EH (cell line): ENCODE measurements at places on chromosomes 16 and 17.

DNA sequence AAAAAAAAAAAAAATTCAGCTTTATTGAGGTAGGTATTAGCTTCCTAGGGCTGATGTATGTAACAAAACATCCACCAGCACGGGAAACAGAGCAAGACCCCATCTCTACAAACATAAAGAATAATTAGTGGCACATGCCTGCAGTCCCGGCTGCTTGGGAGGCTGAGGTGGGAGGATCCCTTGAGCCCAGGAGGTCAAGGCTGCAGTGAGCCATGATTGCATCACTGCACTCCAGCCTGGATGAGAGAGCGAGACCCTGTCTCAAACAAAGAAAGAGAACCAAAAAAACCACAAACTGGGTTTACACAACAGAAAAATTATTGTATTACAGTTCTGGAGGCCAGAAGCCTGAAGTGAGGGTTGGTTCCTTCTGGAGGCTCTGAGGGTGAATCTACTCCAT is 4.0 kb upstream of the MMP25 start:
- DNase-seq: no peak

GRCh38 chr17:50406578-50406977 is 9.3 kb upstream of the LRRC59 start:
- DNase-seq: no peak

DNA sequence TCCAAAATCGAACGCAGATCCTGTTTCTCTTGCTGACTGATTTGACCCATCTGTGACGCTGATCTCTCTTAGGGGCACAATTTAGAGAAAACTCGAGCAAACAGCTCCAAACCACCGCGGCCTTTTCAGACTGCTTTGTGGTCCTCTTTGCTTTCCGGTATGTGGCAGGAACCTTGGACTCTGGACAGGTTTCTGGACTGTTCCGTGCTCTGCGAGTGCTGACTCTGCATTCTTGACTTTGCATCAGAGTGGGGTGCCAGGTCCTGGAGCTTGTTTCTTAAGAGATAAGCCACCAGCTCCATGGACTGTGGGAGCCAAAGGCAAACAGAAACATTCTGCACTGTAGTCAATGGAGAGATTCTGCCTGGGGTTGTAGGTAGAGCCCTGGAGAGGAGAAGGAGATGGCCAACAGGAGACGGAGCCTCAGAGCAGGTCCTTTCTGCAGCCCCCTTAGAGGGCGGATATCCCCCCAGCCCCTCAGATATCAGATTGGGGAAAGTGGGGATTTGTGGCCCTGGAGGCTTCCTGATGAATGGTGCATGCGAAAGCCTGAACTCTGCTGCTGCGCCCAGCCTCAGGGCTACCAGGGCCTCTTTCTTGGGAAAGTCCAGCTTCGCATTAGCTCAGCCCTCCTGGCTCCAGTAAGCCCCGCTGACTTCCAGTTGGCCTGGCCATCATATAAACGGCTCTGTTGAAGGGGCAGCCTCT is 65.6 kb downstream of the WIPI1 start:
- DNase-seq: no peak

DNA sequence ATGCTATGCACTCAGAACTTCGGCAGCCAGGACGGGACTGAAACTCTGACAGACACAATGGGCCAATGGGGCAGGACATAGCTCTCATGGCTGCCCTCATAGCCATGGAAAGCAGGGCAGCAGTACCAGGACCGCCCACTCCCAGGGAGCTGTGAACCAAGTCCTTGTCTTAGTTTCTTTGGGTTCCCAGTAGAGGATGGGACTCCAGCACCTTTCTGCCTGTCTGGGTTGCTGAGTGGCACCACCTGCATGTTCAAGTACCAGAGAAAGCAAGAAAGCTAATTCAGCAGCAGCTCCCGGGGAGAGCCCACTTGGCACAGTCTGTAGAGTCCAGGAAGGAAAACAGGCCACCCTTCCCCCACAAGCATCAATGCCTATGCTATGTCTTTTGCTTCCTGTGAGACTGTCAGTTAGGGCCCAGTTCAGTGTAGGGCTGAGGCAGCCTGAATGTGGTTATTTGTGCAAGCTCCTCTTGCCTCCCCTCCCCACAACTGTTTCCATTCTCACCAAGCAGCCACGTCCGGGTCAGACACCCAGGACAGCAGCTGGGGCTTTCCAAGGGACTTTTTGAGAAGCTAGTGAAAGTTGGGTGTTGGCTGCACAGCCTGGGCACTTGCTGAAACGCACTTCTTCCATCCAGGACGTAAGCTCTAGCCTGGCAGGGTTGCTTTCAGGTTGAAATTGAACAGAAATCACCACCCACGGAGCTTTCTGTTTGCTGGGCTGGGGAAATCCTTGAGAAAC is 7.8 kb downstream of the SUPT4H1 start:
- DNase-seq: no peak

GRCh38 chr17:76688165-76688622 is 22.6 kb downstream of the MXRA7 start:
- peak; percentile 47 for DNase-seq

DNA sequence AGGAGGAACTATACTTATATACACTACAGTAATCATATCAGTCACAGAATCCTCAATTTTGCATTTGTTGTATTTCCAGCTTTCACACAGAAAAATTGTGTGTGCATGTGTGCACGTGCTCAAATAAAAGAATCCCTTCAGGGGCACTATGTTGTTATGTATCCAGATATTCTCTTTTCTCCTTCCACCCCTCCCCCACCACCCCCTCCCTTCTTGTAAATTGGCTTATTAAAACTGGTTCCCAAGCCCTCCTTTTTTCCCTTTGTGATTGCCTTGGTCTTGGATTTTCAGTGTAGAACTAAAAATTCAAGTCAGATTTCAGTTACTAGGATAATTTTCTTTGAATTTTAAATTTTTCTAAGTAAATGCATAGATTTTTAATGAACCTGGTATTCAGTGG is 86.3 kb downstream of the WNT3 start:
- no peak for DNase-seq

DNA sequence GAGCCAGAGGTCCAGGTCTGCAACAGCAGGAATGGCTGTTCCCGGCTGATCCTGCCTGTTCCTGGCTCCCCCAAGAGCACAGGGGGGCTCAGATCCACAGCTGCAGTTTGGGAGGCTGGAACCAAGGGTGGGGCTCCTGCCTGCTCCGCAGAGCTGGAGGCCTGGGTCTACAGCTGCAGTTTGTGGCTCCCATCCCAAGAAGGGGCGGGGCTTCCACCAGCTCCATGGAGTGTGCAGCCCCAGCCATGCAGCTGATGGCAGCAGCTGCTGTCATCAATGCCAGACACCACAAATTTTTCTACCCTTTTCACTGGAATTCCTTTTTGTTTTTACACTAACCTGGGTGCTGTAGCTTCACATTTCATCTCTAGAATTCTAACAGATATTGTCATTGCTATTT is 135.4 kb upstream of the KIF2B start:
- no peak for DNase-seq

GRCh38 chr17:81837641-81838040 is 2.8 kb upstream of the PPP1R27 start:
- DNase-seq: peak; percentile 83

DNA sequence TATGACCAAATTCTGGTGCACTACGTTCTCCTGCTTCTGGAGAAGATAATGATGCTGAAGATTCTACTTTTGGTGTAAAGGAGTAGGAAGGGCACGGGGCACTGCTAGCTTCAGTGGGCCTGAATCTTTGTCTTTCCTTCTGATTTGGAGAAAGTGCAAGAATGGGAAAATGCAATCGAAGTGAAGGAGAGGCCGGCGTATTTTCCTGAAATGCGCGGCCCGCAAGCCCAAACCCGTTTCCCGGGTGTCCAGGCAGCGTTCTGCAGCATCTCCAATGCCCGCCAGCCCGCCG is 372 bp upstream of the NDE1 start:
- DNase-seq: no peak

- no peak for DNase-seq
Measured at GRCh38 chr17:6135236-6135635, 65.1 kb downstream of the WSCD1 start.

- DNase-seq: peak; percentile 97
Measured at GRCh38 chr17:72677714-72678390, 414.6 kb downstream of the SLC39A11 start.

- DNase-seq: no peak
Measured at GRCh38 chr16:14356064-14356463, 274.0 kb downstream of the PARN start.

DNA sequence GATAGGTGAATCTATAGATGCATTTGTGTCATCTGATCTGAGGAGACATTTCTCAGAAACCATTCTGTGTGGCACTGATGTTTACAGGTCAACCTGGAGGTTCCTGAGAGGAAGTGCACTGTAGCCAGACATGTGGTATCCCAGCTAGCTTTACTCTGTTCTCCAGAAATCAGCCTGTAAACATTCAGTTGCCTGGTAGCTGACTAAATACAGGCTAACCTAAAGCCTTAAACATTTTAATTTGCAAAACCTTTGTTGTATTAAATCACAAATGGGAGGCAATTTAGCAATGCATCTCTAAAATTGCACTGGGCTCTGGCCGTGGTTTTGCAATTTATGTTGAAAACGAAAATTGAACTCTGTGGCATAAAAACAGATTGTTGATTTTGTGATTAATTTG is 207.6 kb downstream of the FTO start:
- DNase-seq: no peak

GRCh38 chr16:8962393-8963009 is 1.2 kb downstream of the USP7 start:
- DNase-seq: no peak

GRCh38 chr16:56667581-56668571 is at the start of gene MT1G:
Gene MT1G (minus strand): TSS chr16:56668065. CDS start chr16:56667993, 72 bp downstream.
- peak; percentile 55 for DNase-seq

GRCh38 chr17:76546556-76547182 is 6.8 kb downstream of the PRCD start:
- peak; percentile 96 for DNase-seq

DNA sequence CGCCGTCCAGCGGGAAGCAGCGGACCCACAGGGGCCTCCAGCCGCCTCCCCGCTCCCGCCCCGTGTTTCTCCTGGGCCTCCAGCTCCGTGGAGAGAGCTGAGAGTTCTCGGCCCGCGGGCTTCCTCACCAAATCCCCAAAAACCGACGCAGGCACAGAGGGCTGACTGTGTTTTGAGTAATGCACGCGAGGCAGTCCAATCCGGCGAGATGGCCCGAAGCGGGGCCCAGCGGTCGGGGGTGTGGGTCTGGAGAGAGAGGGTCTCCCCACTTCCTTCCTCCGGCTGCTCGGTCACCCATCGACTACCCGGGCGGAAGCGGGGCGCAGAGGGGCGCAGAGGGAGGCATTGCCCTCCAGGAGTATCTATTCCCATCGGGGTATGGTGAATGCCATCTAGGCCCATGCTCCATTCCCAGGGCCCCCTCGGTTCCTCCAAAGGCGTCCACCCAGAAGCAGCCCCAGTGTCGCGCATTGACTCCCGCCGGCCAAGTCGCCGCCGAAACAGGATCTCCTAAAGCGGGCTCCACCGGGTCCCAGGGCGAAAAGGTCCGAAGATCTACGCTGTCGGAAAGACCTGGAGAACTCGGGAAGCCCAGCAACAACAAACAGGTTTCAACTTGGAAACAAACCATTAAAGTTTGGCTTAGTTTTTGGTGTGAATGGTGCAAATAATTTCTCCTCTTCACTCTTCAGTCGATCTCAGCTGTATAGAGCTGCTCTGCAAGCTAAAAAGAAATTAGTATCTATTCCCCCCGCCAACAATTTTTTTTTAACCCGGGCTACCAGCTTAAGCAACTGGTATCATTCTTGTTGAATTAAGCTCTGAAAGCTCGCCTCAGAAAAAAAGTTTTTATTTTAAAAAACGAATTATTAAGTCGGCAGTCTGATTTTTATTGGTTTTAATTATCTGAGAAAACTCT is 19.2 kb upstream of the HOXB13 start:
- no peak for DNase-seq

DNA sequence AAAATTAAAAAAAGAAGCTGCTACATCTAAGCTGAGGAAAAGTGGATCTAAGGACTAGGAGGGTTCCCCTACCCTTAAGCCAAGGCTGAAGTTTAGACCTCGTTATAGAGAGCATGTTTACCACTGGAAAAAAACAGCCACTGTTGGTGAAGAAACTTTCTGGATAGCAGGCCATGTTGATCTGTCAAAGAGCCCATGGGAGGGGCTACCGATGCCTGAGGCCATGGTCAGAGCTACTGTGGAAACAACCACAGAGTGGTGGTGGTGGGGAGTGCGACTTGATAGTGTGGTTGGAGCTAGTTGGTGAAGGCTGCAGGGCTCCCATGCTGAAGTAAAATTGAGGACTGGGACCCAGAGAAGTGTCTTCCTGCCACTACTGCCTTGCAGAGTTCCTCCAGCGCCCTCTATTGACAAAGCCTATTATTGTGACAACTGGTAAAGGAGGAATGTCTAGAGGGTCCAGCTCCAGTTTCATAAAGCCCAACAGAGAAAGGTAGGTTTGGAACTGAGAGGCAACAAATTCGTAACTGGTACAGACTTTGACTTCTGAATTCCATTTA is 12.7 kb upstream of the FAM20A start:
- DNase-seq: peak; percentile 66

GRCh38 chr17:76444518-76445311 is 8.2 kb downstream of the UBE2O start:
- DNase-seq: peak; percentile 59

GRCh38 chr16:12092544-12092921 is 116.0 kb downstream of the SNX29 start:
- peak; percentile 91 for DNase-seq

DNA sequence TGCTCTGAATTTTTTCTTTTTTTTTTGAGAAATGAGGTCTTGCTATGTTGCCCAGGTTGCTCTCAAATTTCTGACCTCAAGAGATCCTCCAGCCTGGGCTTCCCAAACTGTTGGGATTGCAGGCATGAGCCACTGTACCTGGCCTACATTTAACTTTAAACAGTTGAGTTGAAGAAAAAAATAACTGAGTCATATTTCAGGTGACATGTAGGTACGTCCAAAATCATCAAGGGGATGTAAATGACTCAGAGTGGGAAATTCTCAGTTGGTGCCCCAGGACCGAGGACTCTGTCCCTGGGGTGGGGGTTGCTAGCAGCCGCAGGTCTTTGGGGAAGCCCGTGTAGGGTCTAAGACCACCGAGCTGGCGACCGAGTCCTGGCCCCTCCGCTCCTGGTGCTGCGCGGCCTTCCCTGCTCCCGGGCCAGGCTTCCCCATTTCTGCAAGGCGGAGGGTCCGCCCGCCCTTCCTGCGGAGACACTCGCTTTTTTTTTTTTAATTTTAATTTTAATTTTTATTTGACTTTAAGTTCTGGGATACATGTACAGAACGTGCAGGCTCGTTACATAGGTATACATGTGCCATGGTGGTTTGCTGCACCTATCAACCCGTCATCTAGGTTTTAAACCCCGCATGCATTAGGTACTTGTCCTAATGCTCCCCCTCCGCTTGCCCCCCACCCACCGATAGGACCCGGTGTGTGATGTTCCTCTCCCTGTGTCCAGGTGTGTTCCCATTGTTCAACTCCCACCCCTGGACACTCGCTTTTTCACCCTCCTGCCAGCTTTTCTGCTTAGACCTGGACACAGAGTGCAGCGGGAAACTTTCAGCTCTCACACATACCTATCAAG is 12.7 kb upstream of the N4BP1 start:
- no peak for DNase-seq

DNA sequence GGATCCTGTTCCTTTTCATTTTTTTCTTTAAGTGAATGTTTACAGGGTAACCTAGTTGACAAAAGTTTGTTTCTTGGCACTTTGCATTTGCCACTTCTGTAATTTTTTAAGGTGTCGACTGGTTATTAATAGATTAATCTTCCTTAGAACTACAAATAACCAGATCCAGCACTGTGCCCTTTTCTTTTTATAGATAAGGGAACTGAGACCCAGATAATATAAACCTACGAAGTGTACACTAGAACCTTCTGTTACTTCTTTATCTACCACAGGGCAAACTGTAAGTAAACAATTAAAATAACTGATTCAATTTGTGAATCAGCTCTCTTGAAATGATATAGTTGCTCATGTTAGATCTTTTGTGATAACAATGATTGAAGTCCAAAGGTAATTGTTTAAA is 55.4 kb downstream of the NLK start:
- no peak for DNase-seq
